GDM1 (cell line): ENCODE measurements at places on chromosomes 13 and 19.

DNA sequence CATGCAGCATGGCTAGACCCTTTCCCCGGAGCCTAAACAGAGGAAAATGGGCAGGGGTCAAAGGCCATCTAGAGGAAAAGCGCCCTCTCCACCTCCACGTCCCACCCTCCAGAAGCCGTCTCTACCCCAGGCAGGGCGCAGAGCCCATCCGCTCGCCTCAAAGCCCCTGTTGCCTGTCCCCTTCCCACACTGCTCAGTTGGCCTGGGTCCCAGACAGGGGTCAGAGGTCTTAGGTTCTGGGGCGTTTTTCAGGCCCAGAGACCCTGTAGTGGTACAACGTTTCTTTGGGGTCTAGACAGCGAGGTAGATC lies 285 bp downstream of the TMEM143 start:
- no peak for DNase-seq

DNA sequence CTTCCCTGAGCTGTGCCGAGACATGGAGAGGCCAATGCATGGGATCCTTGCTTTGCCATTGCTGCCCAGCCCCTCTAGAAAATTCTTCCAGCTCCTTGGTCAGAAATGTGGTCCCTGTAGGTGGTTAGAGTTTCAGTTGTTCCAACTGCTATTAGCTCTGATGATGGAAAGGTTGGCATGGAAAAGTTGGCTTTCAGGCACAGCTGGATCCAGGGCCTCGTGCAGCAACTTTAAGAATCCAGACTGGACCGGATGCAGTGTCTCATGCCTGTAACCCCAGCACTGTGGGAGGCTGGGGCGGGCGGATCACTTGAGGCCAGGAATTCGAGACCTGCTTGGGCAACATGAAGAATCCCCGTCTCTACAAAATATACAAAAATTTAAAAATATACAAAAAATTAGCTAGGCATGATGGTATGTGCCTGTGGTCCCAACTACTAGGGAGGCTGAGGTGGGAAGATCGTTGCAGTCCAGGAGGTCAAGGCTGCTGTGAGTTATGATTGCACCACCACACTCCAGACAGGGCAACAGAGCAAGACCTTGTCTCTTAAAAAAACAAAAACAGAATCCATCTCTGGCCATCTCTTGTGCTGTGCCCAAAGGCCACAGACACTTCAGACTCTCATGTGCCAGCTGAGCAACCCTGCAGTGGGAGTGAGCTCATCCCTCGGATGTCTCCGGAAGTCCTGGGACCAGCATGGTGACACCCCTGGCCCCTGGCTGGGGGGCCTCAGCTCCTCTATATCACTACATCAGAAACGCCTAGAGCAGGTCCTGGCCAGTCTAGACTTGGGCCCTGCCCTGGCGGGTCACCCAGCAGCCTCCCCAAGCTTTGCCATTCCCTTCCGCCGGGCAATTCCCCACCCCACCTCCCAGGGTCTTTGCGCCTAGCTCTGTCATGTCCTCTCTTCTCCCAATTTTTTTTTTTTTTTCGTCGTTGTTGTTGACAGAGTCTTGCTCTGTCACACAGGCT lies 16.8 kb downstream of the MEX3D start:
- no peak for DNase-seq

DNA sequence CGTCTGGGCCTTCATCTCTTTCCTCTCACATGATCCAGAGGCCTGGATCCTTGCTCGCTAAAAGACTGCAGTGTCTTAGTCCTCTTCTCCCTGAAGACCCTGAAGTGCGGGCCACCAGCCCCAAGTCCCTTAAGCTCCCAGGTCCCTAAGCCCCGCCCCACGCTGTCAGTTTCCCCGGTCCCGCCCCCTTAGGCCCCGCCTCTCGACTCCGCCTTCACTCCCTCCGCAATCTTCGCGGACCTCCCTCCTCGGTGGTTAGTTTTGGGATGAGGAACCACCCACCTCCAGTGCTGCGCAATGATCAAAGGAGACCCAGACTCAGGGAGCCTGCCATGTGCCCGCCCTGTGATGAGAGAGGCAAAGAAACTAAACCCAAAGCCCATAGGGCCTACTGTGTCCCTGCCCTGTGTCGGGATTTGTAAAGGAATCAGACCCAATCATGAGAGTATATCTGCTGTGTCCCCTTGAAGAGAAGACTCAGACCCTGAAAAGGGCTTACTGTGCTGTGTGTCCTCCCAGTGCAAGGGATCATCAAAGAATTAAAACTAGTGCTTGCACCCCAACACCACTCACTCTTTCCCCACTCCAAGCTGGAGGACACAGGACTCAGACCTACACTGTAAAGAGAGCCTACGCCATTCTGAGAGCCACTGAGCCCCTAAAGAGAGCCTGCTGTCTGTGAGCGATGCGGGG lies 3.0 kb upstream of the COX6B1 start:
- DNase-seq, result peak; percentile 70

- no peak for DNase-seq
Measured at GRCh38 chr13:44373601-44374347, at the start of gene SERP2. SERP2 (plus strand) TSS chr13:44373824; CDS start chr13:44374026, 202 bp downstream.

DNA sequence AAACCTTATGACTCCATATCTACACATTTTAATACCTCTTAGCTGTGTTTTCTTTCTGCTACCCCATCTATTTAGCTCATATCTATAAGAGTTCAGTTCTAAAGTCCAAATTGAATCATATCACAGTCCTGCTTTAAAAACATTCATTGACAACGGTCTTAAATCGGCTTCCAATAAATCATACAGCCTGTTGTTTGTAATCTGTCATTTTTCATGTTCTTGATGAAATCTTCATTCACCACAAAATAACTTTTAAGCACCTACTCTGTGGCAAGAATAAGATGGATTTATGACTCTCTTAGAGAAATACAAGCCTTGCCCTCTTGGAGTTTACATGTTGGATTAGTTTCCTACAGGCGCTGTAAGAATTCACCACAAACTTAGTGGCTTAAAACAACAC lies 450.9 kb upstream of the GPC6 start:
- DNase-seq, result no peak

GRCh38 chr13:32914686-32915085 lies 101.5 kb upstream of the KL start:
- DNase-seq, result no peak

DNA sequence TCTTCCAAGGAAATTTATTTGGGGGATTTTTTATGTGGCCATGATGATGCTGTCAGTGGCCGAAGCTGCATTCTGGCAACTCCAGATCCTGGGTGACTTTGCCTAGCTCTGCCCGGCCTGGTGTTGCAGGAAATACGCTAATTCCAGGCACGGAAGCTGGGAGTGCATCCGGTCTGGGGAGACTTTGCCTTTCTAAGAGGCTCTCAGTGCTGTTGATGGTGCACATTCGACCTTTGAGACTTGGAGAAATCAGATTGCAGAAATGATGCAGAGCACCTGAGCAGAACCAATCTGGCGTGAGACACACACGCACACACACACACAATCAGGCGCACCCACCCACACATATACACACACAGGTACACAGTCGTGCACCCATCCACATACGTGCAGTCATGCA lies 5.9 kb upstream of the TMEM255B start:
- no peak for DNase-seq

GRCh38 chr19:29665826-29666577 lies 741 bp downstream of the PLEKHF1 start:
- no peak for DNase-seq

GRCh38 chr19:7698583-7698982 lies 3.3 kb downstream of the FCER2 start:
- DNase-seq, result no peak

GRCh38 chr19:41541990-41542584 lies 33.9 kb upstream of the CEACAM21 start:
- peak; percentile 58 for DNase-seq

DNA sequence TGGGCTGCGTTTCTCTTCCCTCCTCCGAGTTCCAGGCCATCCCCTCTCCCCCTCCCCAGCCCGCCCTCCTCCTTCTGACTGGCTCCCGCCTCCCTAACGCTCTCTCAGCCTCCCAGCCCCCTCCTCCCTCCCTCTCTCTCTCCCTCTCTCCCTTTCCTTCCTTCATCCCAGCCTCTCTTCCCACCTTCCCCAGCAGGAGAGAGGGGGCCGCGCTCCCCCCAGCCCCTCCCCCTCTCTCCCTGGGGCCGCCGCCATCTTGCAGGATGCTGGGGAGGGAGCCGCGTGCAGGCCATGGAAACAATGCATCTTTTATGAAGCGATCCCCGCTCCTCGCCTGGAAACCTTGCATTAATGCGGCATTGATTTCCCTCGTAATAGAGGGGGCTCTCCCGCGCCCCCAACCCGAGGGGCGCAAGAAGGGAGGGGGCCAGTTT lies 42.6 kb upstream of the ADGRL1 start:
- peak; percentile 13 for DNase-seq

GRCh38 chr13:109844396-109844795 lies 58.0 kb upstream of the IRS2 start:
- DNase-seq, result no peak

DNA sequence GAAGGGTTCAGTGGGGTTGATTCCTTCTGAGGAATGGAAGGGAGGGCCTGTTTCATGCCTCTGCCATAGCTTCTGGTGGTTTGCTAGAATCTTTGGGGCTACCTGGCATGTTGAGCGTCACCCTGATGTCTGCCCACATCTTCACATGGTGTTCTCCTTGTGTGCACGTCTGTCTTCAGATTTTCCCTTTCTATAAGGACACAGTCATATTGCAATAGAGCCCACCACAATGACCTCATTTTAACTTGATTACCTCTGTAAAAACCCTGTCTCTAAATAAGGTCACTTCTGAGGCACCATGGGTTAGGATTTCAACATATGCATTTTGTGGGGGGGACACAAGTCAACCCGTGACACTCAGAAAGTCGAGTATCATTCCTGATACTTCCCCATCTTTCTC lies 257.9 kb downstream of the COG6 start:
- DNase-seq, result no peak

- no peak for DNase-seq
Measured at GRCh38 chr13:40220299-40220935, 446.0 kb downstream of the FOXO1 start.

DNA sequence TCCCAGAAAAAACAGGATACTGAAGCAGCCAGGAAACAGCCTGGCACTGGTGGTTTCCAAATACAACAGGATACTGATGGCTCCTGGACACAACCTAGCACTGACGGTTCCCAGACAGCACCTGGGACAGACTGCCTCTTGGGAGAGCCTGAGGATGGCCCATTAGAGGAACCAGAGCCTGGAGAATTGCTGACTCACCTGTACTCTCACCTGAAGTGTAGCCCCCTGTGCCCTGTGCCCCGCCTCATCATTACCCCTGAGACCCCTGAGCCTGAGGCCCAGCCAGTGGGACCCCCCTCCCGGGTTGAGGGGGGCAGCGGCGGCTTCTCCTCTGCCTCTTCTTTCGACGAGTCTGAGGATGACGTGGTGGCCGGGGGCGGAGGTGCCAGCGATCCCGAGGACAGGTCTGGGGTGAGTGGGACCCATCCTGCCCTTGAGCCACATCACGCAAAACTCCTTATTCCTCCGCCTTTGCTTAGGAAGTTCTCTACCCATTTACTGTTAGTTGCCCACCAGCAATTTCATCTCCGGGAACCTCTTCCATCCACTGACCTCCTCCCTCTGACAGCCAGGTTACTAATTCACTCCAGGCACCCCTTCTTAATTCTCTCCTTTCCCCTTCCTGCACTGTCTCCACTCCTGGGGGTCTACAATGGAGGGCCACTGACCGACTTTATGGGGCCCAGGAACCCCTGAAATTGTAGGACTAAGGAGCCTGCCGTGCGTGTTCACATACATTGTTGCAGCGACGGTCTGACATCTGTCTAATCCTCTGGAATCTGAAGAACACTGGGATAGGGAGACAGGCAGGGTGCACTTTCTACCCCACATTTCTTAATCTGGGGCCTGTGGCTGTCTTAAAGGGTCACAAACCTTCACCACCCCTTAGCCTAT lies 1.2 kb downstream of the ITPKC start:
- DNase-seq, result no peak

DNA sequence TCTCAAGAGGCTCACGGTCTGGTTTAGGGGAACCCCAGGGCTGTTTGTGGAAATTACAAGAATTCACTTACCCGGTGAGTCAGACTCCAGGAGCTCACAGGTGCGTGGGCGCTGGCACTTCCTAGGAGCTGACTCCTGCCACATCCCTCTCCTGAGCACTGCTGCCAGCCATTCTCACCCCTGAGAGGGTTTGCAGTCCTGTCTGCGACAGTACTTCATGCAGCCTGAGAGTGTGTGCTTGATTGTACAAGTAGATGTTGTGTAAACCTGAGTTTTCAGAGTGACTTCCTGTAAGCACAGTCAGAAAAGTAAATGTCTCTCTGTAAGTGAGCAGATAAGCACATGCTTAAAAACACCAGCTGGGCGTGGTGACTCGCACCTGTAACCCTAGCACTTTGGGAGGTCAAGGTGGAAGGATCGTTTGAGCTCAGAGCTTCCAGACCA lies 8.1 kb downstream of the MRPL4 start:
- no peak for DNase-seq

DNA sequence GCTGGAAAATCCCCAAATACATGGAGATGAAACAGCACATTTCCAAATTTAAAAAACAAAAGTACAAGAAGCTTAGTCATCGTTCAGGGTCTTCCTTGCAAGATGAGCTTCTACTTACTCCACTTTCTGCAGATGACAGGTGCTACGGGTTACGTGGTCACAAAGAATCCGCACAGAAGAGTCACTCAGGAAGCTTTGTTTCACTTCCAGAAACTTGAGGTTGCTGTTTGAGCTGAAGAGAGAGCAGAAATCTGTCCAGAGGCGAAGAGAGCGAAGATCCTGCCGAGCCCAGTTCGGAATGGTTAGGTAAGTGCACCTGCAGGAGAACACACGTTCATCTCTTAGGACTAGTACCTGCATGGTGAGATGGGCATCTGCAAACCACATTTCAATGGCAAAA lies 9.4 kb downstream of the NLRP7 start:
- DNase-seq, result no peak

DNA sequence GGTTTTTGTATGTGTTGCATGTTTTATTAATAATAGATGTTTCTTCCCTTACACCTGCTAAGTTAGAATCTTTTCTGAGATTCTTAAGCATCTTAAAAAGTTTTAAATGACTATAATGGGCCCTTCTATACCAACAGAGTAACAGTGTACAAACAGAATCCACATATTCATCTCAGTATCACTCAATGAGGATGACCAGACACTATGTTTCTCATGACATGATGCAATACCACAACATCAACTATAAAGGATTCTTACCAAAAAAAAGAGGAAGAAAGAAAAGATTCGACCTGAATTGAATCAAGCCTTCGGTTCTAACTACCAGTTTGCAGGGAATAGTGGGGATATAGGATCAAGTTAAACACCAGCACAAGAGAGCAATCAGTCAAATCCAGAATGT lies 56.5 kb downstream of the INTS6 start:
- no peak for DNase-seq

GRCh38 chr13:61110732-61111131 lies 304.9 kb downstream of the PCDH20 start:
- DNase-seq, result no peak

GRCh38 chr13:94232956-94233355 lies 246.5 kb downstream of the DCT start:
- DNase-seq, result no peak

GRCh38 chr19:11496391-11497163 lies 9.1 kb downstream of the ZNF653 start:
- peak; percentile 56 for DNase-seq
